ENCODE measurements at places on chromosomes 12 and 14.

DNA sequence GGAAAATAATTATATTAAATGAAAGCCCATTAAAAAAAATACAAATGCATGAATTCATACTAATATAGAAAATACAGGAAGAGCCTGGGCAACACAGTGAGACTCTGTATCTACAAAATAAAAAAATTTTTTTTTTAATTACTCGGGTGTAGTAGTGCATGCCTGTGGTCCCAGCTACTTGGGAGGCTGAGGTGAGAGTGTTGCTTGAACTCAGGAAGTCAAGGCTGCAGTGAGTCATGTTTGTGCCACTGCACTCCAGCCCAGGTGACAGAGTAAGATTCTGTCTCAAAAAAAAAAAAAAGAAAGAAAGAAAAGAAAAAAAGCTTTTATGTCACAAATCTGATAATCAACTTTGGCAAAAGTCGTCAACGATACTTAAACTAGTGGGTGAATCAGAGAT is 80.6 kb upstream of the PLEKHA5 start:
- no peak for DNase-seq

GRCh38 chr12:6959058-6959804 is 8.1 kb downstream of the PTPN6 start:
- DNase-seq: peak; percentile 66

DNA sequence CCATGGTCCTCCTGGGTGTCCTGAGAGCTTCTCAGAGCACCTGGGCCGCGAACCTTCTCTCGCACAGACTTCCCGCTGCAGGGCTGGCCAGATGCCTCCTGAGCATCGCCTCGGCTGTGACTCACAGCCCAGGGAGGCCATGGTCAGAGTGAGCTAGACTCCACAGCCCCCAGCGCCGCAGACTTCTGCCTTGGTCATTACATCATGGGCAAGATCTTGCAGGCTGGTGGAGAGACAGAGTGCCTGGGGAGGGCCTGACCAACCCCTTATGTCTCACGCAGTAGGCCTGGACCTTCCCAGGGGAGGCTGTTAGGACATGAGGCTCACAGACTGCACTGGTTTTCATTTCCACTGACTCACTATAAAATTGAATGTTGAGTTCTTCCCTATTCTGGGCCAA is 41.8 kb downstream of the SMOC1 start:
- DNase-seq: no peak

GRCh38 chr12:10740182-10740581 is 17.1 kb upstream of the YBX3 start:
- DNase-seq: no peak

DNA sequence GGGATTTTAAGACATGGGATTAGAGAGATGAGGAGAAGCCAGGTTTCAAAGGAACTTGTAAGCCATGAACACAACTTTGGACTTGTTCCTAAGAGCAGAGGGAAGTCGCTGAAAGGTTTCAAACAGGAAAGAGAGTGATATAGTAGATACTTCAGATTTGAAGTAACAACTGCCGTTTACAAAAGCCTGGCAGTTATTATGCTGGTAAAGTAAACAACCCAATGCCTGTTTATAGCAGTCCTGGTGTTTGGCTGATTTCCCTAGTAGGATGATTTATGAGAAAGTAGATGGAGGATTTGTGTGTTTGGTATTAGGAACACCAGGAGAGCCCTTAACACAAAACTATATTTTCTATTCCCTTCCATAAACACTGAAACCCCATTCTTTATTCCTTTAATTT is 285.7 kb downstream of the RMST start:
- no peak for DNase-seq

- DNase-seq: no peak
Measured at GRCh38 chr14:21248739-21249411, 20.4 kb downstream of the HNRNPC start.

DNA sequence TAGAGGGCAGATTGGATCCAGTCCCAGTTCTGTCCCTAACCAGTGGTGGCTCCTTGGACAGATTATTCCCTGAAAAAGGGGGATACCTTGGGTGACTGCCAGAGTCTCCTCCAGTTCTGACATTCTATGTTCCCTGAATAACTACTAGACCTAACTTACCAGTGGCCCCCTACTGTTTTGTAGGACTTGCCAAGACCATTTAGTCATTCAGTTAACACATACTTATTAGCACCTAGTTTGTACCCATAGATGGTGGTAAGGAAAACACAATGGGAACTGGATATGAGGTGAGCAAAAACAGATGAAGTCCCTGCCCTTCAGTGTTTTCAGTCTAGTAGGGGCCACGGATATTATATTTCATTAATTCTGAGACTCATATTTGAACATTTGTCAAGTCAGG is 3.5 kb downstream of the PRPF40B start:
- DNase-seq: no peak

DNA sequence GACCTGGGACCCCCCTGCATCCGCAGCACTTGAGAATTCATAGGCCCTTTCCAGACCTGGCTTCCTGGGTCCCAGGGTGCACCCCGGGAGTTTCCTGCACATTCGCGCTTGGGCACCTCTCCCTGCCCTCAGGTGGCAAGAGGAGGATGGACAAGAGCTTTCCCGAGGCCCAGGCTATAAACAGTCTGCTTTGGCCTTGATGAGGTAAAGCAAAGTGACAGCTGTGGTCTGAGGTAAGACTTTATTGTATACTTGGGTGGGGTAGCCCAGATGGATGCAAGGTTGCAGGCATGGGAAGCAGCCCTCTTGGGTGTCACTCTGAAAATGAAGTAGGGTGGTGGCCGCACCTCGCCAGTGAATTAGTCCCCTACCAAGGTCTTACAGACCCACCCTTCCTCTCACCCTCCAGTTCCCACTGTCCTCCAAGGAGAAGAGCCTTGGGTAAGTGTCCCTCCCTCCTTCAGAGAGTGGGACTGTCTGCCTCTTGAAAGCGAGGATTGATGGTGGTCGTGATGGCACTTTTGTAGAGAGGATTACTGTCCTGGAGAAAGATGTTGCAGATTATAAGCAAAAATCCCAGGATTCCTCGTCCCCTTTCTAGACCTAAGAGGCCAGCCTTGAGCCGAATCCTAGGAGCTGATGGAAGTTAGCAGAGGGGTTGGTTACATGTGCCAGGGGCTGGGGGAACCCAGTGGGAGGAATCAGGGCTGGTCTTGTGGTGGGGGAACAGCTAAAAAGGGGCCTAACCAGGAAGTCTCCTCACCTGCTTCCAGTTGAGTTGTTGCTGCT is 10.6 kb upstream of the CSAD start:
- DNase-seq: no peak

GRCh38 chr14:43249591-43249990 is 1257.5 kb downstream of the FSCB start:
- no peak for DNase-seq

DNA sequence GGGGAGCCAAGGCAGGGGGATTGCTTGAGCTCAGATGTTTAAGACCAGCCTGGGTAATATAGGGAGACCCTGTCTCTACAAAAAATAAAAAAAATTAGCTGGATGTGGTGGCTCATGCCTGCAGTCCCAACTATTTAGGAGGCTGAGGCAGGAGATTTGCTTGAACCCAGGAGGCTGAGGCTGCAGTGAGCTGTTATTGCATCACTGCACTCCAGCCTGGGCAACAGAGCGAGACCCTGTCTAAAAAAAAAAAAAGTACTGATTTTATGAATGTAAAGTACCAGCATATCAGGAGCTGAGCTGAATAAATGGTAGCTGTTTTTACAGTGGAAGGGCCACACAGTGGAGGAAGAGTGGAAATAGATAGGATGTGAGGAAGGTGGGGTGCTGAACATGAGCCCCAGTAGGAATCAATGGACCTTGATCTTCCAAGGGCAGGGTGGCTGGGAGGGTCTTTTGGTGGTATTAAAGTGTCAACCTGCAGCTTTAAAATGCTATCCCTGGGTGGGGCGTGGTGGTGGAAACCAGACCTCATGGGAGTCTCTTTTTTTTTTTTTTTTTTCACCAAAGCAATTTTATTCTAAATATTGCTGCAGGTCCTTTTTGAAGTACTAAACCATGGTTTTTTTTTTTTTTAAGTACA is 2.2 kb downstream of the ATP23 start:
- DNase-seq: no peak

- no peak for DNase-seq
Measured at GRCh38 chr12:21073822-21074460, 57.1 kb upstream of the SLCO1B1 start.

DNA sequence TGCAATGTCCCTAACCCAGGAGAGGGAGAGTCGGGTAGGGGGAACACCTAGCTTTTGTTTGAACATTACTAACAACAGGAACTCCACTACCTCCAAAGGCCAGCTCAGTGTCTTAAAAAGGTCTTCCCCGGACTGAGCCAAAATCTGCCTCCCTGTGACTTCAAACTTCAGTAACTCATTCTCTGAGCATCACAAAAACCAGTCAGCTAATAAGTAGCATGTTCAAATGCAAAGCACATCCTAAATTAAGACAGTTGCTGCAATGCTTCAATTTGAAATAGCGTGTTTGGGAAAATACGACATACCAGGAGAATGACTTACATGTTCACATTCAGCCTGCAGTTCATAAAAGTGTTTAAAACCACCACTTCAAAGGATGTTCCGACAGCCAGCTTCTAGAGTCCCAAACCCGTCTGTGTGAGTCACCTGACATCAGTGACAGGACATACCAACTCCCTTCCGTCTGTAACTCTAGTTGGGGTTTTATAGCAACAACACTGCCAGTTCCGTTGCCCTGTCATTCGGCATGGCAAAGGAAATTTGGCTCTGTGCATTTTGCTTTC is 13.0 kb downstream of the ZFP36L1 start:
- no peak for DNase-seq

DNA sequence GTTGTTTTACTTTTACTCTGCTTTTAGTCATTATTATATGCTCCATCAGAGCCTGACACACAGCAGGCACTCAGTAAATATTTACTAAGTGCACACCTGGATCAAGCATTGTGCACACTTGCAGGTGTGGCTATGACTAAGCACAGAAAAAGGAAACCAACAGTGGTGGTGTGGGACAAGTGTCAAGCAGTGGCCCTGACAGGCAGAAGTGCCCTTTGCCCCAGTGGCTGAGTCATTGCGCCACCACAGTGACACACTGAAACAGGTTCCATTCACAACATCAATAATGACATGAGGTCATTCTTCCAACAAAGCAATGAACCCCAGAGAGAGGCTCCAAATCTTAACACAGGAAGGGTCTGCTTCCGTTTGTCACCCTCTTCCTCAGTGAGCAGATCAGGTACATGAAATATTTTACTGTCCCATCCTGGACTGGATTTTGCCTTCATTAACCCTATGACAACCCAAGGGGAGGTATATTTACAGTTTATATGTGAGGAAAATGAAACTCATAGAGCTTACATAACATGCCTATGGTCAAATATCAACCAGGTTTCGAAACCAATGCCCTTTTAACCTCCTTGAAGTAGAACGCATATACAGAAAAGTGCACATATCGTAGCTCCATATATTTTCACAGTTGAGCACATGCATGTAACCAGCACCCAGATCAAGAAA is 82.6 kb upstream of the GTF2A1 start:
- no peak for DNase-seq

DNA sequence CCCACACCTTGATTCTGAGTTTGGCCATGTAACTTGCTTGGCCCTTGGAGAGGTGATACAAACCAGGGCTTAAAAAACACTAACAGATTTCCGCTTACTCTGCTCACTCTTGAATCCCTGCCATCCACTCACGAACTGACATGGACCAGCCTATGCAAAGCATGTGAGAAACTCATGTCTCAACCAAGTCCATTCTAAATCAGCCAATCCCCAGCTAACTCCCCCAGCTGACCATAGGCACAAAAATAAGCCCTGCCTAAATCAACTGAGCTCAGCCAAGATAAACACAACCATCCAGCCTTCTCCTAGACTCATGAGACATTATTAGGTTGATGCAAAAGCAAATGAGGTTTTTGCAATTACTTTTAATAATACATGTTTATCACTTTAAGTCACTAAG is 353.9 kb upstream of the TBX3 start:
- no peak for DNase-seq

DNA sequence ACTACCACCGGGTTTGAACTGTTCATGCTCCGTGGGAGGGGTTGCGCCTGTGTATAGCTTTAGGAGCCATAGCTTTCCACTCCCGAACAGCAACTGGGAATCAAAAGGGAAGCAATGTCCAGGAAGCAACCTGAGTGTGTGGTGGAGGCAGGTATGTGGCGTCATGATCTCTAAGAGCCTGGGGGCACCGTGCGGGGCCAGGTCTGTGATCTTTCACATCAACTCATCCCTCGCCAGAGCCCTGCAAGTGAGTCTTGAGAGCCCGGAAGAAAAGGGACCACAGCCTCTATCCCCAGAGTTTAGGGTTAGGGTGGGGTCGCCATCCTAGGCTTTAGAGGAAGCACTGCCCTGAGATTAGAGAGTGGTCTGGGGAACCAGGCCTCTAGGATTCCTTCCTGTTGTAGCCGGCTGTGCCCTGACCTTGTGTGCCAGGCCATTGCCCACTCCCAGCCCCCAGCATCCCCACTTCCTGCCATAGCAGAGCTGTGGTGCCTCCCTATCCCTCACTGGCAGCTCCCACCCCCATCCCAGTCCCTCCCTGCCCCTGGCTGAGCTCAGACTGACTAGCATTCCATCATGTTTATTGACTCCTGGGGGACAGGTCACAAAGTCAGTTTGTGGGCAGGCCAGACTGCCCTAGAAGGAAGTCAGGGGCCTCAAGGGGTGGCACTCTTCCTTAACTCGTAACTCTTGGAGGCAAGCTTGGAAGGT is 745 bp upstream of the ADCY4 start:
- DNase-seq: no peak

DNA sequence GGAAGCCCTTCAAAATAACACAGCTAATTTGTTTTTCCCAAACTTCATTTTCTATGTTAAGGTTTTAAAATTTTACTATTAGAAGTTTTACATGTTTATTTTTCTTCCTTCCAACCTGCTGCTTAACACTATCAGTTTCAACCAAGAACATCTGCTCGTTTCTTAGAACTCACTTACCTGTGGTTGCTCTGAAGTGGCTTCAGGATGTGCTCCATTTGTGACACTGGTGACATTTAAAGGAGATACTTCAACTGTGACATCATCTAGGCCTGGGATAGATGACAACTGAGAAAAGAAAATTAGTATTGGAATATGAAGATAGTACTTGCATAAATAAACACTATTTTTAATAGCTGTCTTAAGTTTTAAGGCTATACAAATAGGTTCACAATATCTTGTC is 17.9 kb downstream of the WASHC3 start:
- DNase-seq: no peak

GRCh38 chr12:27583057-27583797 is 59.2 kb downstream of the PPFIBP1 start:
- no peak for DNase-seq

DNA sequence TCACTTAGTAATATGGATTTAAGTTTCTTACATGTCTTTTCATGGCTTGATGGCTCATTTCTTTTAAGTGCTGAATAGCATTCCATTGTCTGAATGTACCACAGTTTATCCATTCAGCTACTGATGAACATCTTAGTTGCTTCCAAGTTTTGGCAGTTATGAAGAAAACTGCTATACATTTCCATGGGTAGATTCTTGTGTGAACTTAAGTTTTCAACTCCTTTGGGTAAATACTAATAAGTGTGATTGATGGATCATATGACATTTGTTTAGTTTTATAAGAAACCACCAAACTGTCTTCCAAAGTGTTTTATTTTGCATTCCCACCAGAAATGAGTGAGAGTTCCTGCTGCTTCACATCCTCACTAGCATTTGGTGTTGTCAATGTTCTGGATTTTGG is 119.2 kb downstream of the NAV3 start:
- no peak for DNase-seq

GRCh38 chr14:29927376-29928116 is at the start of gene PRKD1:
TSS of gene PRKD1 (minus strand) at chr14:29927847.
- no peak for DNase-seq

- no peak for DNase-seq
Measured at GRCh38 chr14:63986789-63987533, 134.2 kb downstream of the SYNE2 start.

GRCh38 chr14:51547260-51547659 is 104.5 kb upstream of the FRMD6 start:
- no peak for DNase-seq
